ENCODE measurements at places on chromosomes 1 and 21.

DNA sequence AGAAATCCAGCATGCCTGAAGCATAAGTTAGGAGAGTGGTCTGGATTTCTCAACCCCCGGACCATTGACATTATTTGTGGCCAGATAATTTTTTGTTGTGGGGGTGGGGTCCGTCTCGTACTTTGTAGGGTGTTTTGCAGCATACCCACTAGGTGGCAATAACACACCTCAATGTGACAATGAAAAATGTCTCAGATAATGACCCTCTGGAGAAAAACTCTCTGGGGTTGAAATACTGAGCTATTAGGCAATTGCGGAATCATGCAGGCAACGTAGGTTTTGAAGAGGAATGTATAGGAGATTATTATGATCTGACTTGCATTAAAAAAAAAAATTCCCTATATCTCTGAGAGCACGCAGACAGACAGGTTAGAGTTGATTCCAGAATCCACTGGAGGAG, 25.3 kb upstream of the RRP15 start:
- peak; percentile 5 for DNase-seq

- no peak for DNase-seq
Measured at GRCh38 chr1:42210421-42211133, 46.0 kb upstream of the GUCA2A start.

- DNase-seq, result peak; percentile 77
Measured at GRCh38 chr21:16302851-16303282, 573.1 kb downstream of the USP25 start.

DNA sequence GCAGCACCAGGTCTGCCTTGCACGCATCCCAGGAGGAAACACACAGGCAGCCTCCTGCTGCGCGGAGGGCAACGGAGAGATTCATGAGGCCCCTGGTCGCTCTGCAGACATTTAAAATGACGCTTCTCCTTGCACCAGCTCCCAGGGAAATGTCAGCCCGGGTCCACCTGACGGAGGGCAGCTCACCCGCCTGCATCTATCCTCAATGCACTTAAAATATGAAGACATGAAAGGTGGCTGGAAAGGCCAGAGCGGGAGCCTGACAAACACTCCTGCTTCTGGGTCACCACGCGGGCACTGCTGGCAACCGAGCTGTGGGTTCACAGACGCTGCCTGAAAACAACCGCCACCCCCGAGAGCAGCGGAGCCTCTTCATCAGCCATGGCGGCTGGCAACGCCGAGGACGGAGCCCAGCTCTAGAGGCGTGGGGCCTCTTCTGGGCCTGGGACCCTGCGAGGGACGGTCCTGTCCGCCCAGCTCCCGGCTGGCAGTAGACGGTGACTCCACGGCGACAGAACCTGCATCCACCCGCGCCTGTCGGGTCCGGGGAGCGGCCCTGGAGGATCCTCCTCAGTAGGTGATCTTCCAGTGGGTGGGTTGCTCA, 22.7 kb downstream of the POFUT2 start:
- DNase-seq, result no peak

- no peak for DNase-seq
Measured at GRCh38 chr1:10339815-10340214, 59.0 kb upstream of the PGD start.
